ENCODE measurements at places on chromosomes 1 and 21.
A peak's percentile ranks its signal among the peaks of the same experiment; 100 is the strongest.

DNA sequence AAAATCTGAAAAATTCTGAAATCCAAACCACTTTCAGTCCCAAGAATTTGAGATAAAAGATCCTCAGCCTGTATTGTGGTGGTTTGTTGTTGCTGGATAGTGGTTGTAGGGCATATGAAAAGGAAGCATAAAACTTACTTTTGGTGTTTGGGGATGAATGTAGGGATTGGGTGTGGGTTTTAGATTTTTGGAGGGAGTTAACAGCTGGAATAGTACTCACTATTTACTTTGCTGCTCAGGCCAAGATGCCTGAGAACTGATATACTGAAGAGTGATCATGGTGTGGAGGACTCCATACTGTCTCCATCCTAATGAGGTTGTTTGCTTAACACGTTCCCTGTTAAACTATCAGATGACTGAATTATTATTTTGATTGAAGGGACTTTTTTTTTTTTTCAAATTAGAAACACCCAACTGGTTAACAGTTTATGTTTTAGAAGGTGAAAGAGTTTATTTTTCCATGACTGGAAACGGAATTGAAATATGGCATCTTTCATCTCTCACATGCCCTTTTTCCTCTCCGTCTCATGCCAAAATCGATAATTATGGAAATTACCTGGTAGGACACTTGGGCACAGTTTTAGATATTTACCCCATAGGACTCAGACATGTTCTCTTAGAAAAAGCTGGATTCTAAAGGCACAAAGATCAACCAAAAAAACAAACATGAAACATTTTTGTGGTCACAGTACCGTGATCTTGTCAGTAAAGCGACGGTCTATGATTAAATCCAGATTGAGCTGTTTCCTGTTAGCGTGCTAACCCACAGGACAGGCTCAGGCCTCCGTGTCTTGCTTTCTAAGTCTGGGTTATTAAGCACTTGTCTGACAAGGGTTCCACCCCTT lies 37.3 kb downstream of the RGL1 start:
- DNase-seq: peak; percentile 32

- no peak for DNase-seq
Observed at GRCh38 chr1:234589064-234589800, 20.7 kb downstream of the IRF2BP2 start.

DNA sequence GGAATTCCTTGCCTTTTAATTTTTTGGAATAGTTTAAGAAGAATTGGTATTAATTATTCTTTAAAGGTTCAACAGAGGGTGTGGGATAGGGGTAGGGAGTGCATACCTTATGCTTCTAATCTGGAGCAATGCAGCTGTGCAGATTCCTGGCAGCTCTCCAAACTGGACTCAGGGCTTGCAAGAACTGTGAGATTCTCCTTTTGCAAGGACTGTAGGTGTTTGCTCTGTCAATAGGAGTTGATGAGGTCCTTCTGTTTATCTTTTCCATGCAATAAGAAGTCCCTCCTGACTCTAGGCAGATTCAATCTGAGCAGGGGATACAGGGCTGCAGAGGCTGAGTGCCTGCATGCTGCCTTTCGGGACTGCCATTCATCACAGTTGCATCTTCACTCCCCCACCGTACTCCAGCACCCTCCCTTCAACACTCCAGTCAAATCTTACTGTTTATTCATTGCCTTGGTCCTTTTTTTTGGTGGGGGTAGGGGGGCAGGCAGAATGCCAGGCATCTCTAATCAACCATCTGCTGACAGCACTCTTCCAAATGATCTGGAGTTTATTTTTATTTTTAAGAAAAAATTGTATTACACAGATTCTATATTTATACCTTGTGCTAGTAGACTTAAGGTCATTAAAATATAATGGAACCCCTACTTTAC lies 122.3 kb downstream of the DISC1 start:
- no peak for DNase-seq

- DNase-seq: no peak
Observed at GRCh38 chr1:204872262-204872881, 1.7 kb downstream of the NFASC start.

GRCh38 chr1:114979278-114979891 lies 50.2 kb upstream of the TSHB start:
- peak; percentile 48 for DNase-seq

DNA sequence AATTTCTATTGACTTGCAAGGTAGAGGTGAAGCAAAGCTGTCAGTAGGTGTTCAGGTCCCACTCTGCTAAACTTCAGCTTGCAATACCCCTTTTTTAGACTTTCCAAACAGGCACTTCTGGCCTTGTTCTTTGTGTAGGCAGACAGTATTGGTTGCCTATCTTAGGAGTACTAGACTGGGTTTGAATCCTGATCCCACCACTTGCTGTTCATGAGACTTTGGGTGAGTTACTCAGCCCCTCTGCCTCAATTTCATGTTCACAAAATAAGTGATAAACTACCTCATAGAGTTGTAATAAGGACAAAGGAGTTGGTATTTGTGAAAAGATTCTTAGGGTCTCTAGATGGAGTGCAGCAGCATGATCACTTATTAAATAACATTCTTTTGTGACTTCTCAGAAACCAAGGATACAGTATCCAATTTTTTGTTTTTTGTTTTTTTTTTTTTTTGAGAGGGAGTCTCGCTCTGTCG lies 5.2 kb downstream of the RCC1 start:
- no peak for DNase-seq

DNA sequence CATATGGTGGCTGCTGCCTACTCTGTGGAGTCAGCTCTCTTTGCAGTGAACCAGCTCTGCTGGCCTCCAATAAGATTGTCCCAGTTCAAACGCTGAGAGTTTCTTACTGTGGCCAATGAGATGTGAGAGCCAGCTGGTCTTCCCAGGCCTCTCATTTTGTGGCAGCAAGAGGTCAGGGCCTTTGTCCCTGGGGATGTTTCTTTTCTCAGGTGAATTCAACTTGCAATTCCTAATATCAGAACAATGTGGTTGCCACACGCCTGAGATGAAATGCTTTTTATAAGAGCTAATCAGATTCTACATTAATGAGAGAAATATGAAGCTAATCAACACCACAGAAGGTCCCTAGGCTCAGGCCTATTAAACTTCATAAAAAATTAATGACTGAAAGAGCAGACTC lies 660.1 kb upstream of the CAMK1G start:
- no peak for DNase-seq

- peak; percentile 41 for DNase-seq
Observed at GRCh38 chr1:32063261-32063681, 9.5 kb upstream of the TMEM39B start.

GRCh38 chr1:213331631-213332175 lies 280.7 kb downstream of the RPS6KC1 start:
- DNase-seq: no peak

DNA sequence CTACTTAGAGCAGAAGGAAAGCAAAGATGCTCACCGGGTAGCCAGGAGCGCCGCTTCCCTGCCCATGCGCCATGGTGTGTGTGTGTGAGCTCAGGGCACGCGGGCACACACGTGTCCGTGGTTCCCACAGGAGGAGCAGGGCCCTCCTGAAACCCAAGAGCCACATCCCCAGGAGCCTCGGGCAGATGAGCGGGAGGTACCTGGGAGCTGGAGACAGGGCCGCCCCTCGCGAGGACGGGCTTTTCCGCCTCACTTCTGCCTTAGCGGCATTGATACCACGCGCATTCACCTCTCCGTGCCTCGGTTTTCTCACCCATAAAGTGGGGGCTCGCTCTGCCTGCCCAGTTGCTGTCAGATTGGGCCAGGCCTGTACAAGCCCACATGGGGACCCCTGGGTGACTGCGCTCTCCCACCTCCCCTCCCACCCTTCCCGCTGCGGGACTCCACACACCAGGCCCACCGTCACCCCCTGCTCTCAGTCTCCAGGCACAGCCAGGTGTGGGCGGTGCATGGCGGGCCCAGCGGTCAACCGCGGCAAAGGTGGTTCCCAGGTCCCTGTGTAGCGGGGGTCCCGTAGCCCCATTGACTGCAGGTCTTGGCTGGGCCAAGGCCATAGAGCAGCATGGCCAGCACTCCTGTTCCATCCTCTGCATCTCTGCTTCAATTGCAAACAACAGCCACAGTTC lies 66.3 kb downstream of the SIK1 start:
- DNase-seq: no peak

DNA sequence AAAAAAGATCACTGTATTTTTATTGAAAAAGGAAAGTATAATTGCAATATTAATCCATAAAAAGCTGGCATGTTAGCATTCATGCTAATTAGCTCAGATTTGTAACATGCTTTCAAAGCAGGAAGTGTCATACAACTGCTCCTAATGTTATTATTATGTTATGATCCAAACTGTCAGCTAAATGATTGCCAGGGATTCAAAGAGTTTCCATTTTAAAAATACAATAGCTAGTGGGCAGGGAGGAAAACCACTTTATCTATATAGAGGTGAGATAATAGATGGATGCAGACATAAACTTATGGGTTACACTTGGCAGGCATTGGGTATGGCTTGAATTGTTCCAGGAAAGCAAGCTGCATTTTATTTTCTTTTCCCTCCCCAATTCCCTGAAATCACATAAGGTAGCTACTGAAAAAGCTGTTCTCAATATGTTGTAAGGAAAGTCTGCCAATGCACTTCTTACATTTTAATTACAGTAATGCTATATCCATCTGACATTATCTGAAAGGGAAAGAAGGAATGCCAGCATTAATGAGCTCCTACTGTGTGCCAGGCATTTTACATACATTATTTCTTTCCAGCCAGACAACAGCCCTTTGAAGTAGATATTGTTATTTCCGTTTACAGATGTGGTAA lies 9.8 kb upstream of the MYSM1 start:
- no peak for DNase-seq

GRCh38 chr1:201353186-201353940 lies 24.1 kb downstream of the TNNT2 start:
- no peak for DNase-seq

DNA sequence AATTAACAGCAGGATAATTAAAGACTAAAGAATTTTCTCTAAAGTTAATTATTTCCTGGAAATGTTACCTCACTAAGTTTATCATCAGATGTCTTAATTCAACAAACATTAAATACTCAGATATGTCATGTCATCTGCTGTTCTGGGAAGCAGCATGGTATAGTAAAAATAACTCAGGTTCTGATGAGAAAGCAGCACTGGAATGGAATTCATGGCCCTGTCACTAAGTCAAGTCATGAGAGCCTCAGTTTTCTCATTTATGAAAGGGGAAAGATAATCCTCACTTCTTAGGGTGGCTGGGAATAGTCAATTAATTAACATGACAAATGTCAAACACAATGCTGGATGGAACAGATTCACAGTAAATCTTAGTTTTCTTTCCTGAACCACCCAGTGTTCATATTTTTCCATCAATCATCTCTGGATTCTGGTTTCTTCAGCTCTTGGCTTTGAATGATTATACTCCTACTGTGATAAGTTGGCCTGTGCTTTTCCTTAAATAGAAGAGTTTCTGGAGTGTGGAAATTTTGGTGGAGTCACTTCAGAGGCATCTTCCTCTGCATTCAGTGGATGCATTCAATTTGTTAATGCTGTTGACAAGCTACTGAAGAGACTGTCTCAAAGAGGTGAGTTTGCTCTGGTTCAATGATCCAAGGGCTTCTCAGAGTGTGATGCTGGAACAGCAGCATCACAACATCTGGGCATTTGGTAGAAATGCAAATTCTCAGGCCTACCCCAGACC lies 319.4 kb downstream of the KCNH1 start:
- DNase-seq: no peak

GRCh38 chr1:228989992-228990827 lies 254.9 kb downstream of the RHOU start:
- peak; percentile 77 for DNase-seq

- DNase-seq: peak; percentile 29
Observed at GRCh38 chr1:232952514-232953499, 2.4 kb downstream of the NTPCR start.

DNA sequence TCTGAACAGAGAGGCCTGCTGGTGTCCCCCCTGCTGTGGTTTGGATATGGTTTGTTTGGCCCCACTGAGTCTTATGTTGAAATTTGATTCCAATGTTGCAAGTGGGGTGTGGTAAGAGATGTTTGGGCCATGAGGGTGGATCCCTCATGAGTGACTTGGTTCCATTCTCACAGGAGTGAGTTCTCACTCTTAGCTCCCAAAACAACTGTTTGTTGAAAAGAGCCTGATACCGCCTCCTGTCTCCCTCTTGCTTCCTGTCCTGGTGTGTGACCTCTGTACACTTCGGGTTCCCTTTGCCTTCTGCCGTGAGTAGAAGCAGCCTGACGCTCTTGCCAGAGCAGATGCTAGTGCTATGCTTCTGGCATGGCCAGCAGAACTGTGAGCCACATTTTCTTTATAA lies 60.5 kb downstream of the C21orf91 start:
- DNase-seq: no peak

- DNase-seq: no peak
Observed at GRCh38 chr1:159921251-159921650, 4.1 kb downstream of the TAGLN2 start.

DNA sequence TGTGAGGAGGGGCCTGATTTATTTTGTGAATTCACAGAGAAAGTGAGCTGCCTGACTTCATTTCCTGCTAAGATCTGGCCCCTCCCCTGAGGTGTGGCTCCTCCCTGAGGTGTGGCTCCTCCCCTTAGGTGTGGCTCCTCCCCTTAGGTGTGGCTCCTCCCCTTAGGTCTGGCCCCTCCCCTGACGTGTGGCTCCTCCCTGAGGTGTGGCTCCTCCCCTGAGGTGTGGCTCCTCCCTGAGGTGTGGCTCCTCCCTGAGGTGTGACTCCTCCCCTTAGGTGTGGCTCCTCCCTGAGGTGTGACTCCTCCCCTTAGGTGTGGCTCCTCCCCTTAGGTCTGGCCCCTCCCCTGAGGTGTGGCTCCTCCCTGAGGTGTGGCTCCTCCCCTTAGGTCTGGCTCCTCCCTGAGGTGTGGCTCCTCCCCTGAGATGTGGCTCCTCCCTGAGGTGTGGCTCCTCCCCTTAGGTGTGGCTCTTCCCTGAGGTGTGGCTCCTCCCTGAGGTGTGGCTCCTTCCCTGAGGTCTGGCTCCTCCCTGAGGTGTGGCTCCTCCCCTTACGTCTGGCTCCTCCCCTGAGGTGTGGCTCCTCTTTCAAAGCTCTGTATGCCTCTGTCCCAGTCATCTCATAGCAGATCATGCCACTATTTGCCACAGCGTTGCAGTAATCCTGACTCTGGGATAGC lies 26.9 kb upstream of the LRRC3 start:
- DNase-seq: peak; percentile 34

GRCh38 chr21:35010447-35010846 lies 38.7 kb downstream of the RUNX1 start:
- DNase-seq: no peak

DNA sequence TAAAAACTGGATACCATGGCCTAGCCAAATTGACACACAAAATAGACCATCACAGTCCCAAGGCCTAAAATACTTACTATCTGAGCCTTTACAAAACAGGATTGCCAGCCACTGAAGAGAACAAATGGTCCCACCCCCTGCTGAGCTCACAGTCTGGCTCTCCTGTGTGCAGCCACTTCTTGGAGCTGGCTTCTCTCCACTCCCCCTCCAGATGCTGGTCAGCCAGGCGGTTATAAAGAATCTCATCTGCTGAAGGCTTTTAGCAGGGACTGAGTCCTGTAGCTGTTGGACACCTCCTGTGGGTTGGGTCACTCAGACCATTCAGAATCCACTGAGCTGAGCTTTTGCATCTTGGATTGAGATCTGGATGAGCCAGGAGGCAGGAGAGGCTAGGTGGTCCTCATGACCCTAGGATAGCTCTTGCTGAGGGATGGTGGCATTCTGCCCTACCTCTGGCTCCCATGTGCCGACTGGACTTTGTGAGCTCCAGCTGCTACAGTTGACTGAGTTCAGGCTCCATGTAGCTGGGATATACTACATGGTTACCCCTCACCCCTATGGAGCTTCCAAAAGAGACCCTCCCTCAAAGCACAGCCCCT lies 16.1 kb downstream of the OXCT2 start:
- no peak for DNase-seq

Data from NCI-H1105 treated with DMSO at 0.1 percent for 48 hours (cell line).